ENCODE measurements at places on chromosomes 2 and 18.

DNA sequence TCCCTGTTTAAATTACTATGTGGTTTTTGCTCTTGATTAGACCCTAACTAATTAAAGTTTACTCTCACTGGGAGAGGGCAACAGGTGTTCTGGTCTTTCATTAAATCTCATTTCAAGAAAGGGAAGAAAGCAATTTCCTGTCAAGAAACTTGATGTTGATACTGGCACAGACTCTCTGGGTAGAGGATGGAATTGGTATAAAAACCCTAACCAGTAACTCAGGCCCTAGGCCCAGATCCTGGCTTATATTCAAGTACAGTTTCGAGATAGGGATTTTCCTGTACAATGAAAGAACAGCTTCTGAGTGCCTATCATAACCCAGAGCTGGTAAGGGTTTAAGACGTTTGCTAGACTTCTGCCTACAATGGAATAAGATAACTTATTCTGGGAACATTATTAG lies 61.6 kb upstream of the ACYP2 start:
- DNase-seq = no peak

- peak; percentile 40 for DNase-seq
Measured at GRCh38 chr2:240060977-240061591, 7.8 kb upstream of the OR6B3 start.

DNA sequence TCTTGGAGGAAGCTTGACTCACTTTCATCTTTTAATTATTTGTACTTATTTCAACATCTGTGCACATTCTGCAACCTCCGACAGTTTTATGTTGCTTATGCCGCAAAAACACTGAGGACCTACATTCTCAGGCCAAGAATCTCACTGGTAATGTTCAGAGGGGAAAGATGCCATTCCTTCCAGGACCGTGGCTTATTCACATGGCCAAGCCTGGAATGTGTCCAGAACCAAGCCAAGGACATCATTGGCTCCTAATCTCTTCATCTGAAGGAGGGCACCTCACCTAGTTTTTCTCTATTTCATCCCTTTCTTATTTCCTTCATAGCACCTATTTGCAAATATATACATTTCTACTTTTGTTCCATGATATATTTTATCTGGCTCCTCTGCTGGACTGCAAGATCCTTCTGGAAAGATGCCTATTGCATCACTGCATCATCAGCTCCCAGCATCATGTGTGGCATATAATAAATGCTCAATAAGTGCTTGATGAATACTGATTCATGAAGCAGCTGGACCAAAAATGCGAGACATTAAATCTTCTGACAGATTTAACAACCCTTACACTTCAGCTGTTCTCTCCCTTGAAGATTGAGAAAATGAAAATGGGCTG lies 377.1 kb downstream of the TNS1 start:
- DNase-seq = no peak

GRCh38 chr2:209382775-209383174 lies 41.1 kb upstream of the MAP2 start:
- no peak for DNase-seq

DNA sequence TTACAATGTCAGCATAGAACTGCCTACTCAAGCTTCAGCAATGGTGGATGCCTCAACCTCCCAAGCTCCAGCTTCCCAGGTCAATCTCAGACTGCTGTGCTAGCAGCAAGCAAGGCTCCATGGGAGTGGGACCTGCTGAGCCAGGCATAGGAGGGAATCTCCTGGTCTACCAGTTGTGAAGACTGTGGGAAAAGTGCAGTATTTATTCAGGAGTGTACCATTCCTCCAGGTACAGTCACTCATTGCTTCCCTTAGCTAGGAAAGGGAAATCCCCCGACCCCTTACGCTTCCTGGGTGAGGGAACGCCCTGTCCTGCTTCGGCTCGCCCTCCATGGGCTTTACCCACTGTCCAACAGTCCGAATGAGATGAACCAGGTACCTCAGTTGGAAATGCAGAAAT lies 130.3 kb downstream of the ADCYAP1 start:
- DNase-seq = no peak

DNA sequence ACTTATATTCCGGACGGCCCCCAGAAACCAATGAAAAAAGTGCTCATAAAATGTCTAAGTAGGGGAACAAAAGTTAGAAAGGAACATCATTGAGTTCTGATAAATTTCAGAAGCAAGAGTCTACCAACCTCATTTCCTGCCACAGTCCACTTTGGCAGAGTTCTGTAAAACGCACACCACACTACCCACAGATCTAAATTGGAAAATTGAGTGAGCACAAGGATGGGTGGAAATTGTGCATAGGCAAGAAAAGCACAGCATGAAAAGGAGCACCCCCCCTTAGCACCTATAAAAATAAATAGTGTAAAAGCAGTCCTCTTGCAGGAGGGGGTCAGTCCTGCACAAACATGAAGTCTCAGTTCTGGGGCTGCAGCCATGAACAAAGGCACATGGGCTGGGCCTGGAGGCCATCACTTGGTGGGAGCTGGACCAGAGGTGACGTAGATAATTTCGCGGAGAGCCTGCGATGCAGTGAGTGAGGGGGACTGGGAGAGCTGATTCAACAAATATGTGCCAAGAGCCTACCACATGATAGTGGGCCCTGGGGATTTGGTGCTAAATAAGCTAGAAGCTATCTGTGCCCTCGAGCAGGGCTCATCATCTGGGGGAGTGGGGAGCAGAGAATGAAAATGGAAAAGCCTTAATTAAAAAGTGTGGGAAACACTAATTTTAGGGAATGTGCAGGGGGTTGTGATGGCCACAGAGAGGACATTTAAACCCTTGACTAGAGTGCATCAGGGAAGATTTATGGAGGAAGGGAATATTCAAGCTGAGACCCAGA lies 48.9 kb upstream of the SPP2 start:
- DNase-seq = no peak
